LNCaP clone FGC (cell line): ENCODE measurements at places on chromosomes 6 and 20.

GRCh38 chr20:43507150-43508080, at the start of gene L3MBTL1:
Gene L3MBTL1, plus strand, starts transcription at chr20:43507697. Its CDS starts 5,807 bp downstream, at chr20:43513504.
- DNase-seq: peak; percentile 27

GRCh38 chr6:3696525-3697088, 54.9 kb downstream of the PXDC1 start:
- no peak for DNase-seq

DNA sequence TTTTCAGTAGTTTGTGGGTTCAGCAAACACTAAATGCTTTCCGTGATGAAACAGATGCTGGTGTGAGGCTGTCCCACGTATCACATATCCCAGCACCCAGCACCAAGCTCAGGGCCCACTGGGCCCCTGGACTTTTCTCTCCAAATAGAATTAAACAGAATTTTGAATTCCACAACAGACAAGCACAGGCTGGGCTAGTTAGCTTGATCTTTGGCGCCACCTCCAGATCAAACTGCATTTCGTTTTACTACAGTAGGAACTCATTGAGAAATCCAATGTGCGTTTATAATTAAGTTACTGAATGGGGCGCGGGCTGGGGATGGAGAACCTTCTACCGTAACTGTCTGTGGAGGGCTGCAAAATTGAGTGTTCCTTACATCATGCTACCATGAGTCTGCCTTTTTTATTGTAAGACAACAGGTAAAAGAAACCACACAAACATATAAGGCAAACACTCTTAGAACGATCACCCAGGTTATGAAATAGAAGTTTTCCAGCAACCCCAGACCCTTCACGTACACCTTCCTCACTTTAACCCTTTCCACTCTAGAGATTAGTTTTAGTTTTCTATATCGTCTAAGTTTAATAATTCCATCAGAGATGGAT, 107.8 kb downstream of the ZFP64 start:
- peak; percentile 19 for DNase-seq

- no peak for DNase-seq
Observed at GRCh38 chr20:39916236-39916765, 772.7 kb downstream of the MAFB start.

- DNase-seq: peak; percentile 32
Observed at GRCh38 chr20:47620808-47621805, 119.4 kb downstream of the NCOA3 start.
